CD4-positive, alpha-beta memory T cell (primary cell): ENCODE measurements at places on chromosomes 5 and 9. TPM values are rescaled to one million over a fixed set of nuclear protein-coding genes. Genes with fewer than 3 reads are reported as not detected.

Gene SOHLH1
- not detected for total RNA-seq

Gene LCNL1
- total RNA-seq: 0.17 TPM

- DNase-seq: no peak
Observed at GRCh38 chr9:12014488-12014887, 678.7 kb upstream of the TYRP1 start.

DNA sequence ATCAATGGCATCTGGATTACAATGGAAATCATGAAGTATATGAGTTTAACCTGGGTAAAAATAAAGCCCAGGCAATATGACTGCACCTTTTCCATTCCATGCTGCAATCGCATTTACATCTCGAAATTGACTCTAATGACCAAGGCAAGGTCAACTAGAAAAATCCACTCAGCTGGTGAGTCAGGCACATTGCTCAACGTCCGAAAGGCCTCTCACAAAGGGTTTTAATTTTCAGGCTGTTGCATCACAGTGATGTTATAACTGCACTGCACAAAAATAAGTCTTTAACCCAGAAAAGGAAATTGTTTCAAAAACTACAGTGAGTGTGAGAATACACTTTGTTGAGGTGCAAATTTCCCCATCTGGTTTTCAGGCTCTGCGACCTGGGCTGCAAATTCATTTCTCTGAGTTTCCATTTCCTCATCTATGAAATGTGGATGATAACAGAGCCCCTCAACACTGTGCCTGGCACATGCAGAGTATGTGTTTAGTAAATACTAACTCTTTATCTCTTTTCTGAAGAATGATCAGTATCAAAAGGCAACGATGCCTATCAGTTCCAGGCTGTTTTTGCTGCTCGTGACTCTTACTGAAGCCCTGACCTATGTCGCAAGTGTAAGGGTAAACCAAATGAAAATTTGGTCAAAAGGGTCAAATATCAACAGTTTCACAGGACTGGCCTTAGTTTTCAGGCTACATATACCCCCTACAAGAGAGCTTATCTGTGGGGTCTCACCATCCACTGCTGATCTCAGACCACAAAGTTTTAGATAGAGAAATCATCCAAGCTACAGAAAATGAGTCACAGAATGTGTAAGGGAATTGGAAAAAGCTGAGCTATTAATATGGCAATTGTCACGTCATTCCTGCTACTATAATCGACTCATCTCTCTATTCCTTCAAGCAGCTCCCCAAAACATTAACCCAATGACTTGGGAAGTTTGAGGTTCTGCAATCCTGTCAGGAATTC, 4.1 kb downstream of the NFIL3 start:
- no peak for DNase-seq

DNA sequence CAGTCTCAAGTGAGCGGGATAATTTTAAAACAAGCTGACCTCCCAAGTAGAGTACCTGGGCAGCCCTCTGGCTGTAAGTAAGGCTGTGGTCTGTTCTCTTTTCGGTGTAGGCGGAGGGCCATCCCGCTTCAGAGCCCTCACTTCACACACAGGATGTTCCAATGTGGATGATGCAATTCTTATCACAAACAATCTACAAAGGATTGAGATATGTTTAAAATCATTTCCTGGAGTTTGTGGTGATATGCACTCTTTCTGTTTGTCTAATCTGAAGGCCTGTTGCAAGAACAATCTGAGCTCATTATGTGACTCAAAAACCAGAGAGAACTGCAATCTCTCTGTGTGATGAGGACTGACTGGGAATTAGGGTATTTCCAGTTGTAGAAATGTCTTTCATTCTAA, 42.5 kb downstream of the ITGA2 start:
- peak; percentile 60 for DNase-seq

DNA sequence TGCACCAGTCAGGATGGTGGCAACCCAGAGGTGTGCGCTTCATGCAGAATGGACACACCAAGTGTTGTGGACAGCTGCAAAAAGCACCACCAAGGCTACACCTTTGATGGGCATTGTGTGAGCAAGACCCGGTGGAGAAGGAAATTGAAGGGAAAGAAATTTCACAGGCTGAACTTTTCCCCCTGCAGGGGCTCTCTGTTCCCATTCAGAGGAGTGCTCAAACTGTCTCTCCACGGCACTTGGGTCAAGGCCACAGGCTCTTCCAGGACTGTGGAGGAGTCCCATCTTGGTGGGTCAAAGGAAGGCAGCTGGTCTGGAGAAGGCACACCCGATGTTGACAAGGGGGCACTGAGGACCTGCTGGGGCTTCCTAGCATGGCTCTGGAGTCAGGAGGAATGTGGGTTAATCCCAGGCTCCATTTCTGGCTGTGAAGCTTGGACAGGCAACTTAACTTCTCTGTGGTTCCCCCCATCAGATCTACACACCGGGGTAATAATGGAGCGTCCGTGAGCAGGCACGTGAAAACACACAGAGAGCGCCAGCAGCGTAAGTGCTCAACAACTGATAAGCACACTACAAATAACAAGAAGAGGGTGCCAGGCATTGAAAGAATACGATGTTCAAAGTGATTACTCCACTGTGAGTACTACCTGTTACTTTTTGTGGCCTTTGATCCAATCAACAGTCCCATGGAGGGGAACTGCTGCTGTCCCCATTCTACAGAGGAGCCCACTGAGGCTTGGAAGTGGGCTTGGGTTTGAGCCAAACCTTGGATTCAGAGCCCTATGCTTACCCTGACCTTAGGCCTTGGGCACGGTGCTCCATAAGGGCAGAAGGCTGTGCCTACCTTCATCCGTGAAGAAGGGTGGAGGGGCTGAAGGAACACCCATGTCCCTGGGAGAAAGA, 34.2 kb upstream of the TIFAB start:
- DNase-seq: no peak

GRCh38 chr9:11045589-11045988, 432.8 kb upstream of the PTPRD start:
- no peak for DNase-seq

- DNase-seq: no peak
Observed at GRCh38 chr9:4614627-4615026, 47.5 kb upstream of the PLPP6 start.
